HCEC 1CT (cell line): ENCODE measurements at places on chromosomes 13 and 19.

GRCh38 chr13:81757348-81757970, 1416.5 kb upstream of the SPRY2 start:
- no peak for DNase-seq

DNA sequence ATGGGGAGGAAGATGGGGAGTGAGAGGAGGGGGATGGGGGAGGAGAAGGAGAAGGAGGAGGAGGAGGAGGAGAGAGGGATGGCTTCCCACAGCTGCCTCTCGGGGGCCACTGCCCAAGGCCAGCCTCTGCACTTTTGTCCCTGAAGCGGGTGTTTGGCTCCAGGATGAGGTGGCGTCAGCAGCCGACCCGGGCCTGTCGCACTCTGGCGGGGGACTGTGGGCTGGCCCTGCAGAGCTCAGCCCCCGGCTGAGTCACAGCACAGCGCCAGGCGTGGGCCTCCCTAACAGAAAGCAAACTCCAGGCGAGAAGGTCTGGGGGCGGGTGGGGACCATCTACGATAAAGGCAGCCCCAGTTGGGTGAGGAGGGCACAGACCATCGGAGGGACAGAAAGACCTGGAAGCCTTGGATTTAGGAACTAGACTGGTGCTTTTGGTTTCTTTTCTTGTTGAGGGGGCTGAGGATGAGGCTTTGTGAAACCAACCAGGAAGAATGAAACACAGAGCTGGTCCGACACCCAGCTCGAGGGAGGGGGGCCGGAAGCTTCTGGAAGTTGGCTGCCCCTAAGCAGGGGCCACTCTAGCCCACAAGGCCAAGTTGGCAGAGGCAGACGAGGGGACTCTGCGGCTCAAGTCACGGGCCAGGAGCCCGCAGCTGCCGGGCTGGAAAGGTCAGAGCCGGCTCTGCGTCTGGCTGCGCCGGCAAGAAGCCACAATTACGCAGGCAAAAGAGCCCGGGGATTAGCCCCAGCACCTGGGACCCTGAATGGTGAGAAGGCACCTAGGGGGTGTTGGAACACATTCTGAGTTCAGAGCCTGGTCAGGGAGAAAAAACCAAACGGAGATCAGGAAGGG, 18.2 kb downstream of the LSM4 start:
- peak; percentile 60 for DNase-seq

GRCh38 chr19:23287620-23288019, 37.4 kb upstream of the ZNF724 start:
- DNase-seq: no peak

DNA sequence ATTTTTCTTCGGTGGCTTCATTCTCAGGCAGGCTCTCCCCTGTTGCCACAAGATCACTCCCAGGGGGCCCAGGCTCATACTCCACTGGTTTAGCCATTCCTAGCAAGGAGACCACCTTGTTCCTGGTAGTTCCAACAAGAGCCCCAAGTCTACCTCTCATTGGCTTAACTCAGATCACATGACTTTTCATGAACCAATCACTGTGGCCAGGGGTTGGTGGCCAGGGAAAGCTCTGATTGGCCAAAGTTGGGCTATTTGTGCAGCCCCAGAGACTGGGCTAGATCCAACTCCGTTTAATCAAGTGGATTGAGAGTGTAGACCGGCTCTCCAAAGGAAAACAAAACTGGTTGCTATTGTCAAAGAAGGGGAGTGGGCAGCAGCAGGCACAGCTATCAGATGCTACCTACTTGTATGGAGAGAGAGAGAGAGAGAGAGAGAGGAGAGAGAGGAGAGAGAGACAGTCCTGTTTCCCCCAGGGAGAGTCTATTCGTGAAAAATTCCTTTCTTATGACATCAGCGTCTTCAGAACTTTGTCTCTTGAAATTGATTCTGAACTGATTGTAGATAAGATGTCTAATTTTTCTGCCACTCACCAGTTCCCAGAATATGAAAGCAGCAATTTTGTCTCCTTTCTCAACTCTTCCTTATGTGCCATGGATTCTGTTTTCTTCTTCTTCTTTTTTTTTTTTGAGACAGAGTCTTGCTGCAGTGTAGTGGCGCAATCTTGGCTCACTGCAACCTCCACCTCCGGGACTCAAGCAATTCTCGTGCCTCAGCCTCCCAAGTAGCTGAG, 5.9 kb downstream of the CEACAM19 start:
- DNase-seq: peak; percentile 38

- peak; percentile 41 for DNase-seq
Observed at GRCh38 chr19:34336781-34337271, 28.2 kb upstream of the GPI start.

- DNase-seq: no peak
Observed at GRCh38 chr13:66266348-66266747, 963.8 kb downstream of the PCDH9 start.

GRCh38 chr19:45827459-45828093, 12.5 kb upstream of the RSPH6A start:
- no peak for DNase-seq

DNA sequence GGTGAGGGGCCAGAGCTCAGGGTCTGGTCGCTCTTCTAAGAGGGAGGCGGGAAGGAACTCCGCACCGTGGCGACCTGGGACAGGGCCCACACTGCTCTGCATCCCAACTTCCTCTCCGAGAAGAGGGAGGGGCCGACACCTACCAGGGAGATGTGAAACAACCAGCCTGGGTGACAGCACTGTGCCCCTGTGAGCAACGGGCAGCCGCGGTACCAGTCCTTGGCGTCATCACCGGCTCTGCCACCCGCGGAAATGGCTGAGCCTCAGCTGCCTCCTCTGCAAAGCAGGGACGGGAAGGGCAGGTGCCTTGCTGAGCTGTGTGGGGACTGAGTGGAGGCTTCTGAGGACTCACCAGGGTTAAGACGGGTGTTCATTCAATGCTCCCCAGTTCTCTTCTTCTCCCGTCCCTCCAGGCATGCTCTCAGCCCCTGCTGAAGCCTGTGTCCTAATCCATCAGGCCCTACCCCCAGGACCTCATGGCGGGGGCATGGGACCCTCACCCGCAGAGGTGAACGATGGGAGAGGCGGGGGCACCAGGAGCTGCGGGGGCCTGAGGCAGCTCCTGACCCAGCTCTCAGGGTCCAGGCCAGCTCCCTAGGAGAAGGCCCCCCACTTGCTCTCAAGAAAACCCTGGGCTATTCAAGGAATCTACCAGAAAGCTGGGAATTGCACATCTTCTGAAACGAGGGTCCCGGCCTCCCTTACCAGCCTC, 9.3 kb downstream of the ZNF787 start:
- DNase-seq: no peak

DNA sequence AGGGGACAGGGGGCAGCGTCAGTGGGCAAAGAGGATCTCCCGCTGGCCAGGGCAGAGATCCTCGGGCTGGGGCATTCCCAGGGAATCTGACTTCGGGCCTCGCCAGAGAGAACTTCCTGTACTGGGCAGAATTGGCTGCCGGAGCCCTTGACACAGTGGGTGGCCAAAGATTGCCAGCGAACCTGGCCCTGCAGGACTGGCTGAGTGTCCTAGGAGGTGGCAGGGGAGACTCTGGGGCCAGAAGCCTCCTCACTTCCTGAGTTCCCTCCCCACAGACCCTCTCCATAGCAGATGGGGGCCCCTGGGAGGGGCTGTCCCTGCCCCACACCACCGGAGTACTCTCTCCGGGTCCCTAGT, 19.3 kb downstream of the DPP9 start:
- no peak for DNase-seq

- DNase-seq: peak; percentile 45
Observed at GRCh38 chr13:36282821-36283432, 14.7 kb downstream of the CCDC169 start.

GRCh38 chr13:52811841-52812240, 36.6 kb downstream of the PCDH8 start:
- DNase-seq: no peak

DNA sequence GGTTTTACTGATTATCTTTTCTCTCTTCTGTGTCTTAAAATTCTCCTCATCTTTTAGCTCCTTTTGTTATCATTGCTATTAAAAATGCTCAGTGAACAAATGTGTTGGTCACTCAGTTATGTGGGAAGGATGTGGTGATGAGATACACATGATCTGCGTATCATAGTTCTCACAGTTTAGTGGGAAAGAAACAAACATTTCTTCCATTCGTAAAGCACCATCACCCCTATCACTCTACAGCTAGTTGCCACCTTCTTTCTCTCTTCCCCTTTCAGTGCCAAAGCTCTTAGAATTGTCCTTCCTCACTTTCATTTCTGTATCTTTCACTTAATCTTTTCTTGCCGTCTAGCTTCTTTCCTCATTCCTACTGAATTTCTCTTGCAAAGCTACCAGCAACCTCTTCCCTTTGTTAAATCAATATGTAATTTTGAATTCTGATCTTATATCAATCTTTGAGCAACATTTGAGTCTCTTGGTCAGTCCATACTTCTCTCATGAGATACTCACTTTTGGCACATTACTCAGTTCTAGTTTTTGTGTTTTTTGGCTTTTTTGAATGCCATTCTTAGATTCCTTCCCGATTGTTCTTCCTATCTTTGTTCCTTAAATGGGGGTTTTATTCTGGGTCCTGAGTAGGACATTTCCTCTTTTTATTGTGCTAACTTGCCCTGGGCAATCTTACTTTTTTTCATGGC, 122.3 kb downstream of the PCCA start:
- DNase-seq: peak; percentile 28

DNA sequence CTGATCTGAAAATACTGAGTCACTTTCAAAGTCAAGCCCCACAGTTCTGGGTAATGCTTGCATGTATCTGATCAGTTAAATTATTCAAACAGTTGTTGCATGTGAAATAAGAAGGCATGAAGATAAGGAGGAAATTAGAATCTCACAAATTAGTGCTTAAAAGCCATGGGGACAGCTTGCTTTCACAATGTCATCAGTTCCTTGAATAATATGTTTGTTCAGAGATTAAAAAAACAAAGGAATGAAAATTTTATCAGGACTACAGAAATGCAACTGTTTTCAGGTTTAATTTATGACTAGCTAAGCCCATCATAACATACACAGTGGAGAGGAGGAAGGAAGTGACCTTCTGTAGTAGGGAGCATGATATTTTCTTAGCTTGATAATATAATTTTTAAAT, 150.1 kb downstream of the OXGR1 start:
- DNase-seq: no peak

DNA sequence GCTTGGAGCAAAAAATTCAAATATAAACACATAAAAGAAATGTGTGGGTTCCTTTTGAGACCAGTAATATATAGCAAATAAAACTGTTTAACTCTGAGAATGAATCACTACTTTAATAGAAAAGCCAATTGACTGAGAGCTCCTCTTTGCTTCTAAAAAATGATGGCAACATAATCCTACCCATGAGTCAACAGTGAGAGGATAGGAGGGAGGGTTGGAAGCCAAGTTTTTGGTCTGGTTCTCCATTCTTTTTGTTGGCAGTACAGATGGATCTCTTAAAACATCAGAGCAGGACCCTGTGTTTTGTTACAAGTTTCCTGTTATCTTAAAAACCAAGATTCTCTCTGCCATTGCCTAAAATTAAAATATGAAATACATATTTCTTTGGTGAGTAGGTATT, 50.0 kb upstream of the POSTN start:
- DNase-seq: peak; percentile 80

- DNase-seq: peak; percentile 60
Observed at GRCh38 chr19:47247308-47247990, 8.9 kb upstream of the CCDC9 start.

GRCh38 chr13:76000131-76000530, 364.0 kb downstream of the LMO7 start:
- DNase-seq: no peak

DNA sequence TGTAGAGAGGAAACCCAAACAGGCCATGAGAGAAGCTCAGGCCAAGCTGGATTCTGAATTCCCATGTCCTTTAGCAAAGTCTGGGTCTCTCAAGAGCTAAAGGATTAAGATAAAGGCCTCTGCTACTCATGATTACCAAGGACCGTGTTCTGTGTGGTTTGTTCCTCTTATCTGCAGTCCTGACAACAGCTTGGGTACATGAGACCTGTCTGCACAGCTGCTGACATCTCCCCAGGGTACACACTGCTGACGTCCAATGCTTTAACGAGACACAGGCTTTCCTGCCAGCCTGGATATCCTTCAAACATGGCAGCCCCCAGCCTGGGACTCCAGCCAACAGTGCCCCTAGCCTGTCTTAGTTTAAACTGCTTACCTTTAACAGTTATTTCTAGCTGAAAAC, 211.0 kb downstream of the SLC7A1 start:
- DNase-seq: no peak

- peak; percentile 64 for DNase-seq
Observed at GRCh38 chr19:1360818-1361461, 22.8 kb upstream of the NDUFS7 start.

DNA sequence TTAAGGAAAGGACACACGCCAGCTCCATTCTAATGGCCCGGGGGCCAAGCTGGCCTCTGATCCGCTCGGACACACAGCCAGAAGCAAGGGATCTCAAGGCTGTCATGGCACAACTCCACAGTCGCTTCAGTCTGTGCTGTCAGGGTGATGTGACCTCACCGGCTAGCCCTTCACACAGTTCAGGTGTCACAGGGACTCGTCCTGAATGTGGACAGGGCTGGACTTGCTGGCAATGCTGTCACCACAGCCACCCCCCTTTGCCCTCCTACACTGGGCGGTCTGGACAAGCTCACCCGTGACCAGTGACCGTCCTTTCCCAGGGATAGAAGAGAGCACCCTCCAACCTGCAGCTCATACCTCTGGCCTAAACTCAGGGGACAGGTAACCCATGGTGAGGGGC, 15.2 kb downstream of the SUGP1 start:
- DNase-seq: no peak

- DNase-seq: no peak
Observed at GRCh38 chr13:66375756-66376155, 854.4 kb downstream of the PCDH9 start.

DNA sequence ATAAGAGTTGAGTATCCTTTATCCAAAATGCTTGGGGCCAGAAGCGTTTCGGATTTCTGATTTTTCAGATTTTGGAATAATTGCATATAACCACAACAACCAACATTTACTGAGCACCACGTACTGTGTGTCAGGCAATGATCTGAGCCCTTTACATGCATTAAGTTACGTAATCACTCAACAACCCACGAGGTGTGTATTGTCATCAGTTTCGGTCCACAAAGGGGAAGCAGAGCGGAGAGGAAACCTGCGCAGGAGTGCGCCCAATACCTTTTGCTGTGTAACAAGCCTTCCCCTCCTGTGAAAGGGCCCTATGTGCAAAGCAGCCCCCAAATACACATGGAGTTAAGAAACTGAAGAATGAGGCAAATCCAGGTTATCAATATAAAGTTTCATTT, 20.7 kb upstream of the NLRP12 start:
- DNase-seq: no peak

GRCh38 chr19:50434525-50434924, 1.8 kb downstream of the MYBPC2 start:
- no peak for DNase-seq

DNA sequence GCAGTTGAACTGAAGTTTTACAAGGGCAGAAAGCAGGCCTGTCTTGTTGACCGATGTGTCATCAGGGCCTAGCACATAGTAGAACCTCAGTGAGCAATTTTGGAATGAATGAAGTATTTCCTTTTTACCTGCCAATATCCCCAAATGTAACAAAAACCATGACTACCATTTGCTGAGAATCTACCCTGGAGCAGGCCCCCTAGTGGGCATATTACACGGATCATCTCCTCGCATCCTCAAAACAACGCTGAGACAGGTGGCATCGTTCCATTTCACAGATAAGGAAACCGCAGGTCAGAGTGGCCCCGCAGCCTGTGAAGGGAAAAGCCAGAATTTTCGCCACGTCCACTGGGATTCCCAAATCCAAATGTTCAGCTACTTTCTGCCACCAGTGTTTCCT, 77.9 kb downstream of the CACNA1A start:
- DNase-seq: peak; percentile 22
